Stimulated activated CD8-positive, alpha-beta memory T cell treated with anti-CD3 and anti-CD28 coated beads, Interleukin-15, amount 100 ng/mL, for 48 hours (primary cell): ENCODE measurements at places on chromosomes 4 and X.

DNA sequence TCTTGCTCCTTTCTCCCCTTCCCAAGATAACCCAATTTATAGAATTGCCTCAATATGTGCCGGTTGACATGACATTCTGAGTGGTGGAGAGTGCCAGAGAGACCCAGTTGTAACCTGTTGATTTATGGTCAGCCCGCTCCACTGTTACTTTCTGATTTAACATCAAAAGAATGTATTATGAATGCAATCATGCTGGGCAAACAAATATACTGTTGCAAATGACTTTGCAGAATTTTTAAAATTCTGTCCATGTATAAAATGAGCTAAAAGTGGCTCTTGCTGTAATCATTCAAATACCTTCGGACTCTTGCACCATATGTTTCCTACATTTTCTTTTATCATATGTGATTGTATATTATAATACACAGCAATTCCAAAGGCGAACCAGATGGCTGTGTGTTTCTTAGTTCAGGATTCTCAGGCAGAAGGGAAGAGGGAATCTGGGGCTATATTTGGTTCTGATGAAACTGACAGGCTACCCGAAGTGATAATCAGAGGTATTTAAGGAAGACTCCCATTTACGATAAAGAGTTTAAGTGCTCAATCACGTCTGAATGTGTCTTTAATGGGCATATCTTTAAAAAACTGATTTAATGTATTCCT, 131.7 kb downstream of the CLCN4 start:
- no peak for DNase-seq

DNA sequence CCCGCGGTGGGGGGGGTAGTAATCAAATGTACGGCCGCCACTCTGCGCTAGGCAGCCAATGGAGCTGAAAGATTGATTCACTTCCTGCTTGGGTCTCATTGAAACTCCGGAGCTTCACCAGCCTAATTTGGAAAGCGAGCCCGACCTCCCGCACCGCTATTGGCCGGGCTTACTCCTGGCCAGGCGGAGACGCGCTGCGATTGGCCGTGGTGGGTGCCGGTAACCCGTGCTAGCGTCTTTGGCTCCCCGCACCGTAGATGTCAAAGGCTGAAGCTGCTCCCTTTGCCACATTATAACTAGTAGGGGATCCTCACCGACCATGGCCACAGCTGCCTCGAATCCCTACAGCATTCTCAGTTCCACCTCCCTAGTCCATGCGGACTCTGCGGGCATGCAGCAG, at the start of gene POU3F4:
Gene POU3F4, plus strand, starts transcription at position 285 of the 400 bp plus-strand sequence. Its CDS starts 35 bp downstream, at position 320.
- DNase-seq: no peak

- no peak for DNase-seq
Measured at GRCh38 chr4:22780317-22780716, 87.6 kb downstream of the GBA3 start.

- DNase-seq: no peak
Measured at GRCh38 chrX:152635941-152636340, 1.8 kb upstream of the GABRQ start.

- no peak for DNase-seq
Measured at GRCh38 chr4:48910511-48910910, 3.9 kb upstream of the OCIAD2 start.

DNA sequence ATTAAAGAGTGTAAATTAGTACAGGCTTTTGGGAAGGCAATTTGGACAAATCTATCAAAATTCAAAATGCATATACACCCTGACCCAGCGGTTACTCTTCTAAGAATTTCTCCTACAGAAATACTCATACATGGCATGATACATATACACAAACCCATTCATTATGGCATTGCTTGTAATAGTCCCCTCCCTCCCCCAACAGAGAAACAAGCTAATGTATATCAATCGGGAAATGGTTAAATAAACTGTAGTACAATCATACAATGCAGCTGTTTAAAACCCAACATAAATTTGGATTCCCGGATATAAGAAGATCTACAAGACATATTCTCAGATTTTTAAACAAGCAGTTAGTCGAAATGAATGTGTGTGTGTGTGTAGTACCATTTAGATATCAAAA, 808 bp downstream of the HUWE1 start:
- no peak for DNase-seq
